Choroid plexus epithelial cell (primary cell): ENCODE measurements at places on chromosomes 1 and 21.

DNA sequence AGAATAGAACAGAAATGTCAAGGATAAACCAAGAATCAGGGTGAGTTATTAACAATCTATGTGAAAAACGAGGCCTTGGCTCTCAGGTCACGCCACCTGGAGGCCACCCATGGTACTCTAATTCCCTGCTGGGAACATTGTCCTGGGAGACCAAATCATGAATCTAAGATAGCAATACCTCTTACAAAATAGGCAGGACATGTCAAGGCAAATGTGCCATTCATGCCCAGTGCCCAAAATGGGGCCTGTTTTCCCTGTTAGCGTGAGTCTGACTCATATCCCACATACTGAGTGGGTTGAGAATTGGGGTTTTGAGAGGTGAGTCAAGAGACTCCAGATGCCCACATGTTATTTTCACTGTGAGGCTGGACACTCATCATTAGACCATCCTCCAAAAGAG is 380.8 kb downstream of the HHIPL2 start:
- DNase-seq, result peak; percentile 57

GRCh38 chr21:31974454-31974985 is 101.7 kb downstream of the HUNK start:
- DNase-seq, result no peak

- no peak for DNase-seq
Measured at GRCh38 chr1:11700601-11701467, 9.3 kb downstream of the DRAXIN start.

GRCh38 chr1:157156058-157156541 is 17.9 kb upstream of the ETV3 start:
- DNase-seq, result peak; percentile 67

- peak; percentile 98 for DNase-seq
Measured at GRCh38 chr1:12184008-12184681, 17.4 kb downstream of the TNFRSF1B start.

DNA sequence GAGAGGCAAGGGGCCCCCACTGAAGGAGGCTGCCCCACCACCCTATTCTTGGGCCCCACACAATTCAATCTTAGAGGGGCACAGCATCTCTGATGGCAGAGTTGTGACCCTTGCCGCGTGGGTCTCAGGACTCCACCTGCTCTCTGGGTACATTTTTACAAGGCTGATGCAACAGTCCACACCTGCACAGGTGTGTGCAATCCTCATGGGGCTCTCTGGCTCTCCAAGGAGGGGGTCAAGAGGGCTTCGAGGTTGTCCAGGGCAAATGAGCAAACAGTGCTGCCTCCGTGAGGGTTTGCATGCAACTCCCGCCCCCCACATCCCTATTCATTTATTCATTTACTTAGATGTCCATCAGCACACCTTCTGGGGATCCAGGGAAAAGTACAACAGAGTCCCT is 81.6 kb upstream of the IFFO2 start:
- DNase-seq, result no peak

GRCh38 chr1:185412385-185413087 is 95.5 kb upstream of the IVNS1ABP start:
- DNase-seq, result no peak

DNA sequence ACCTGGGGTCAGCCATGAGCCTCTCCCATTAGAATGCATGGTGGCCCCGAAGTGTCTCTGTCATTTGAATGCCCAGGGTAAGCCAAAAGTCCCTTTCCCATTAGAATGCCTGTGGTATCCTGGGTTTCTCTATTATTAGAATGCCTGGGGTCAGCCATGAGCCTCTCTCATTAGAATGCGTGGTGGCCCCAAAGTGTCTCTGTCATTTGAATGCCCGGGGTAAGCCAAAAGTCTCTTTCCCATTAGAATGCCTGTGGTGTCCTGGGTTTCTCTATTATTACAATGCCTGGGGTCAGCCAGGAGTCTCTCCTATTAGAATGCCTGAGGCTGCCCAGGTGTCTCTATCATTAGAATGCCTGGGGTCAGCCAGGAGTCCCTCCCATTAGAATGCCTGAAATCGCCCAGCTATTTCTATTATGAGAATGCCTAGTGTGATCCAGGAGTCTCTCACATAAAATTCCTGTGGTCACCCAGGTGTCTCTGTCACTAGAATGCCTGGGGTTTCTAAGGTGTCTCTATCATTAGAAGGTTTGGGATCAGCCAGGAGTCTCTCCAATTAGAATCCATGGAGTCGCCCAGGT is 65.5 kb downstream of the RNF187 start:
- DNase-seq, result no peak

- no peak for DNase-seq
Measured at GRCh38 chr1:38546636-38547035, 312.9 kb downstream of the RRAGC start.

DNA sequence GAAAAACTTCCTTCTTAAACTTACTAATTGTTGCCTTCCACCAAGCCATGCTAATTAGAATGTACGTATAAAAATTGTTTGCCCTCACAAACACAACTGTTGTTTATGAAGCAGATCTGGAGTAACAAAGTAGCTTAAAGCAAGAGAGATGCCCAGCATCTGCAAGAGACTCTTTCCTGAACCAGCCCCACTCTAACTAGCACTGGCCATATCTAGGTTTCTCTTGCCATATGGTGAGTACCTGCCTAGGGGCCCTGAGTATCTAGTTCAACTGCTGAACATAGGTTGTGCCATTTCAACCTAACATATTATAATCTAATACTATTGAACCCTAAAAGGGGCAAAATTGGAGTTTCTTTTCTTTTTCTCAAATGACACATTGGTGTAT is 883.4 kb upstream of the B3GALT2 start:
- DNase-seq, result no peak
